ENCODE measurements at places on chromosomes 7 and 10.

DNA sequence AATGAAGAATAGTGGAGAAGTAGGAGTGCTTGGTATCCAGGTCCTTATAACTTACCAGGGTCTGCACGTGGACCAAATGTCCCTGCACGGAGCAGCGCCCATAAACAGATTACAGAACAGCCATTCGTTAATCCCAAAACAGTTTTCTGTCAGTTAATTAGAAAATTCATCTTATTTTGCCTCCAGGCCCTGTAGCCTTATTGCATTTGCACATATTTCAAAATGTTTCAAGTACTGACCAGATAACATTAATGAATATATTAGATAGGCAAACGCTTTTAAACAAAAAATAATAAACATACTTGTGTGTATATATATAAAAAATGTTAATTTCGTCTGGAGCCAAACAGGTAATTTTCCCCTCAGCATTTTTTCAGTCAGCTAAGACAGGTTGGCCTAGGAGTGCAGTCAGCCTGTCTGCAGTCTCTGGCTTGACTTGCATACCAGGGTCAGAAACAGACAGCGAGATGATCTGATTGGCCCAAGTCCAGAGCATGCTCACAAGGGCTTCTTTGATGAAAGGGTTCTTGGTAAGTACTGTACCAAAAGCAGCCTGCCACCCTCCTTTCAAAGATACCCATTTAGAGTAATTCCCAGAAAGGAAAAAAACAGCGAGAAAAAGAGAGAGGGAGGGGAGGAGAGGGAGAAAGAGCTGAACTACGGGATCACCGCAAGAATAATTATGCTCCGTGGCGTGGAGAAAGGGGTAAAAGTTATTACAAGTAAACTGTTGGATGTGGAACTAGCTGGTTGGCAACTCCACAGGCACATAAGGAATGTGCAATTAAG lies 194.4 kb upstream of the TCF7L2 start:
- DNase-seq, result no peak

DNA sequence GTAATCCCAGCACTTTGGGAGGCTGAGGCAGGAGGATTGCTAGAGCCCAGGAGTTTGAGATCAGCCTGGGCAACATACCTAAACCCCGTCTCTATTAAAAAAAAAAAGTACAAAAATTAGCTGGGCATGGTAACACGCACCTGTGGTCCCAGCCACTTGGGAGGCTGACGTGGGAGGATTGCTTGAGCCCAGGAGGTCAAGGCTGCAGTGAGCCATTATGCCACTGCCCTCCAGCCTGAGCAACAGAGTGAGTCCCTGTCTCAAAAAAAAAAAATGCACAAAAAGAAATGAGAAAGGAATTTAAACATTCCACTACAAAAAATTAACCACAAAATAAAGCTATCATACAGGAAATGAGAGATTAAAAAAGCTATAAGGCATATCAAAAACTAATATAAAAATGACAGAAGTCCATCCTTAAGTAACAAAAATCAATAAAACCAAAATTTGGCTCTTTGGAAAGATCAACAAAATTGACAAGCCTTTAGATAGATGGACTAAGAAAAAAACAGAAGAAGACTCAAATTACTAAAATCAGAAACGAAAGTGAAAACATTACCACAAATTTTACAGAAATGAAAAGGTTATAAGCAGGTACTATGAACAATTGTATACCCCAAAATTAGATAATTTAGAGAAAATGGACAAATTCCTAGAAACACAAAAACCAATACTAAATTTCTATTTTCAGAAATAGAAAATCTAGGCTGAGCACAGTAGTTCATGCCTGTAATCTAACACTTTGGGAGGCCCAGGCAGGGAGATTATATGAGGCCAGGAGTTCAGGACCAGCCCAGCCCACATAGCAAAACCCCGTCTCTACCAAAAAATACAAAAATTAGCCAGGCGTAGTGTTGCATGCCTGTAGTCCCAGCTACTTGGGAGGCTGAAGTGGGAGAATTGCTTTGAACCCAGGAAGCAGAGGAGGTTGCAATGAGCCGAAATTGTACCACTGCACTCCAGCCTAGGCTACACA lies 42.4 kb upstream of the NANOS1 start:
- no peak for DNase-seq

DNA sequence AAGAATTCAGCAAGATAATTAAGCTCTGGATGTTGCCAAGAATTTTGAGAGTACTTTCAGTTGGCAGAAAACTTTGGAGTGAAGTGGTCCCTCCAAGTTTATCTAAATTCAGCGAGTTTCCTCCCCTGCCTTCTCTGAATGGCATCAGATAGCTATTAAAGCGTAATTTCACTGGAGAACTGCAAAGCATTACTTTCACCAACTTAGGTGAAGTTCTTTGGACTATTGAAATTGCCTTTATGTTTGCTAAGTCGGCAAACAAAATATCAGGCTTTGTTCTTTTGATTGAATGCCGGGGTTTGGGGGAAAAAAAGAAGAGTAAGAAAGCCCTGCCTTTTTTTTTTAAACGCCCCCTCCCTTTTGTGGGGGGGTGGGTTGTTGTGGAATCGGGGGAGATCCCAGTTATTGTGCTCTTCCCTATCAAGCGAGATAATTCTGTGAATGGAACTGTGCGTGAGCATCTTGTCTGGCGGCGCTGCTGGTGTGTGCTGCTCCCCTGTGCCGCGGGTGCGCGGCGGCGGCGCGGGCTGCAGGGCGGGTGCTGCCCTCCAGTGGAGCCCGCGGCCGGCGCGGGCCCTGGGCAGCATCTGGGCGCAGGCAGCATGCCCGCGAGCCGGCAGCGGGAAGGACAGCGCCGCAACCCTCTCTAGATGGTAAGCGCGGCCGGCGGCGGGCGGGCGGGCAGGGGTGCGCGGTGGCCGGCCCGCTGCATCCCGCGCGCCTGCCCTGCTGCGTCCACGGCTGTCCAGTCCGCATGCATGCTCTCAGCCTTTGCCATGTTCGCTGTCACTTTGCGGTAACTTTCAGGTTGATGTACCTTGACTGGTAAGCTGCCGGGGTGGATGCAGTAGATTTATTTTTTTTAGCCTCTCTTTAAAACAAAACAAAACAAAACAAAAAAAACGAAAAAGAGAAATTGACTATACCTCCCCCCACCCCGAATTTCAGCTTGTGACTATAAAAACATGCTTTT lies 176.5 kb downstream of the TCF7L2 start:
- DNase-seq, result peak; percentile 82

DNA sequence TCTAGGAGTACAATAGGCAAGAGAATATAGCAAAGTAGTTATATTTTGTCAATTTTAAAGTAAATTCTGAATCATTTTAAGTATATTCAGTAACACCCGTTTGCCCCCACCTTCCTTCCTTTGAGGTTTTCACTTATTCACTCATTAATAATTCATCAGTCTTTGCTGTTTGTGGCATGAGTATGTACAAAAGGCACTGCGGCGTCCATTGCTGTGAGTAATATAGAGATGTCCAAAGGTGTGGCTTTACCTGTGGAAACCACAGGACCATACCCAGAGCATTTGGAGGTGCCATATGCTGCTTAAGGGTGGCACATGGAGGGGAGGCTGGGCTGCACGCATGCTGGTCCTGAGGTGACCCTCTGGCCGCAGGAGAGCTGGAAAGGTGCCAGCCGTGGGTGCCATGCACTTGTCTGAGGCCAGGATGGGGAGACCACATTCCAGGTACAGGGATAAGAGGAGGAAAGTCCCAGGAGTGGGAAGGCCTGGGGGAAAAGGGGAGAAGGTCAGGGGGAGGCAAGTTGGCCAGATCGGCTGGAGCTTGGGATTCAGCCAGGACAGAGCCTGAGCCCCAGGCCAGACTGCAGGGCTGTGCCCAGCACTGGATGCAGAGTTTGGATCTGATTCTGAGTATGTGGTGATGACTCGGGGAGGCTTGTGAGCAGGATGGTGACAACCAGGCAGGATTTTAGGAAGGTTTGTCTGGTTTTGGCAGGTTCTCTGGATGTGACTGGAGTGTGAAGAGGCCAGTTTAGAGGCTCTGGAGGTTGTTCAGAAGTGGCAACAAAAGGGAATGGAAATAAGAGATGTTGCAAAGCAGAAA lies 223.4 kb downstream of the MGMT start:
- DNase-seq, result no peak

DNA sequence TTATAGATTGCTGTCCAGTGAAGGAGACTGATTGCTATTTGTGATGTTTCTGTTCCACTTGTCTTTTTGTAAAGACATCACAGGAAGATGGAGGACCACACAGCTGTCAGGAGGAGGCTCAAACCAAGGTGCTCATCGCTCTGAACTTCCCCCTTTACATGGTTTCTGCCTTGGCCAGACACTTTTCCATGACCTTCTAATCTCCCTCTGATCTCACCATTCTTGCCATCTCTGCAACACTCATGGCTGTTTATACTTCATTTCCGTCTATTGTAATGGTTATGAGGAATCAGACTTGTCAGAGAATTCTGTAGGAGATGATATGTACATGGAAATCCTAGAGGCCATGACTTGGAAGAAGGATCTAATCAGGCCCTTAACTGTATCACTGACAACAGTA lies 1.7 kb upstream of the TAS2R5 start:
- DNase-seq, result no peak

DNA sequence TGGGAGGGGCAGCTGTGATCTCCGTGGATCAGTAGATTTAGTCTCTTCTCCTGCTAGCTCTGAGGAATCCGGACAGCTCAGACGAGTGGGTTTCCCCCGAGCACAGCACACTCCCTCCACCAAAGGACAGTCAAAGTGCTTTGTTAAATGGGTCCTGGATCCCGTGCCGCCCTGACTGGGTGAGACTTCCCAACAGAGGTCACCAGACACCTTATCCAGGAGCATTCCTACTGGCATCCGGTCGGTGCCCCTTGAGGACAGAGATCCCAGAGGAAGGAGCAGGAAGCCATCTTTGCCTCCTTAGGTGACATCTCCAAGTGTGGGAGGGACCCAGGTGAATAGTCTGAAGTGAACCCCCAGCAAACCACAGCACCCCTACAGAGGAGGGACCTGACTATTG lies 1148.9 kb downstream of the CNTNAP2 start:
- DNase-seq, result no peak

DNA sequence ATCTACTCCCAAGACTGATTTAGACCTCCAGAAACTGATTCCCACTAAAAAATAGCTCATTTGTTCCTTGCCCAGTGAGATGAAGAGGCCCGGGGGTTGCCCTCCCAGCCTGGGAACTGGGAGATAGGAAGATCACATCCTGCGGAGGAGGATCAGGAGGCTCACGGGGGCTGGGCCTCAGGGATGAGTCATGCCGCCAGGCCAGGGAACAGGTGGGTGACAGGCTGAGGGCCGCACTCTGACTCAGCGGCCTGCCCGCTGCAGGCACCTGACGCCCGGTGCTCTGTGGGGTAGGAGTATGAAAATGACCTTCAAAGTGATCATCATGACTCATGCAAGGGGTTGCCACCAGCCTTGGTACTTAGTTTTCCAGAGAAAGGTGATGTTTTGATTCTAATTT lies 104.5 kb upstream of the ZPBP start:
- no peak for DNase-seq

DNA sequence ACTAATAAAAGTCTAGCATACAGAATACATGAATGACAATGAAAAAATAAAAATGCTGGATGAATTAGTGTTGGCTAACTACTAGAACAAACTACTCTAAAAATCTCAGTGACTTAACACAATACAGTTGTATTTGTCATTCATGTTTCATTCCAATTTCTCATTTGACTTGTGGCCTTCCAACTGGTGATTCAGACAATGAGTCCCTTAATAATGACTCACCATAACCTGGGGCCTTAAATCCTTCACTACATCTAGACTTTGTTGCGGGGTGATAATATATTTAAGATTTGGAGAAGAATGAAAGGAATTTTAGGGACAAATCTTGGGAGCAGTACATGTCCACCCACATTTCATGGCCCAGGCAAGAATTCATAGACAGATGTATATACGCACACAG lies 90.5 kb upstream of the POM121L12 start:
- no peak for DNase-seq

DNA sequence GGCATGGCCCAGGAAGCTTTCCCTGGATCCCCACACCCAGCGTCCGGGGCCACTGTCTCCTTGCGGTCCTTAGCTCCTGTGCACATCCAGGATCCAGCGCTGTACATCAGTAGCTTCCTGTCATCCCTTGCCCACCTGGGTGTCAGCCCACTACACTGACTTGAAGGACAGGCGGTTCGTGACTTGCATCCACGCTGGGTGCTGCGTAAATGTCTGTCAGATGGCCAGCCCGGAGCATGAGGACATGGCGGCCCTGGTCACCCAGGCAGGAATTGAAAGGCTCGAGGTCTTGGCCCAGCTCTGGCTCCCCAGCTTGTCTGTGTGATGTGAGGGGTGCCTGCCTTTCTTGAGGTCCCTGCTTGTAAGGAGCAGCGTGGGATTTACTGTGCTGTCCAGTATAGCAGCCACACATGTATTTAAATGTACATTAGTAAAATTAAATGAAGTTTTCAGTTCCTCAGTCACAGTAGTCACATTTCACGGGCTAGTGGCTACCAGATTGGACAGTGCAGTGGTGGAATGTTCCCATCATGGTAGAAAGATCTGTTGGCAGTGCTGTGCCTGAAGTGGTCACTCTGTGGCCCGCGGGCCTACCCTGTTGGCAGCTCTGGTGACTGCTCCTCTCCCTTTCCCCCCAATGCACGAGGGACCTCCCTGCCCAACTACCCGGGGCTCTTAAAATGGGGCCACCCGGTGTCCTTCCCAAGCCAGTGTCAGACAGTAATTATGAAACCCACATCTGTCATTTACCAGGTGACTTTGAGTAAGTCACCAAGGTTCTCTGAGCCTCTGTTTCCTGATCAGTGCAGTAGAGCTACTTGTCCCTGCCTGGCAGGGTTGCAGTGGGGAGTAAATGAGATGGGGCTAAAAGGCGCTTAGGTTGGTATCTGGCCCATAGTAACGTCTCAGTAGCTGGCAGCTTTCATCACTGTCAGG lies 97.8 kb upstream of the PPIF start:
- DNase-seq, result no peak
